ENCODE measurements at places on chromosomes 11 and 22.

- no peak for DNase-seq
Observed at GRCh38 chr11:106276126-106276525, 198.7 kb downstream of the AASDHPPT start.

GRCh38 chr11:1773994-1774550 lies 10.3 kb upstream of the CTSD start:
- DNase-seq: no peak

GRCh38 chr22:38859581-38860282 lies 12.3 kb downstream of the CBX6 start:
- DNase-seq: no peak

GRCh38 chr11:11211186-11211585 lies 141.9 kb downstream of the CSNK2A3 start:
- DNase-seq: no peak

DNA sequence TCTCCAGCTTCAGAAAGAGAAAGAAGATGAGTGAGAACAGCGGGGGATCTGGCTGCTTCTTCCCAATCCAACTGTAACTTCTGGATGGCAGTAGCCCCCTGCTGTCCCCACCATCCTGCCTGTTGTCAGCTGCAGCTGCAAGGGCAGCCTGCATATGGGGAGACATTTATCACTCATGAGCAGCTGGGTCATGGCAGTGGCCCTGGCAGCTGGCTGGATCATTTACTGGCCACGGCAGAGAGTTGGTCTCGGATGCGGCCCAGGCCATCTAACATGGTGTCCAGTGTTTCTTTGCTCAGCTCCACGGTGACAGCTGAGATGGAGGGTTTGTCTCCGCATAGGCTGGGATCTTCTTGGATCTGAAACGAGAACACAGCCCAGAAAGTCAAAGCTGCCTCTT lies 14.8 kb downstream of the COMMD9 start:
- no peak for DNase-seq

GRCh38 chr22:44850946-44851345 lies 98.6 kb downstream of the ARHGAP8 start:
- DNase-seq: no peak
